ENCODE measurements at places on chromosomes 1 and 21. TPM values are rescaled to one million over a fixed set of nuclear protein-coding genes. Genes with fewer than 3 reads are reported as not detected.

The FTCD gene
- polyA plus RNA-seq: 4.0 TPM

GRCh38 chr1:21608798-21609197 lies 60.4 kb downstream of the RAP1GAP start:
- no peak for DNase-seq

DNA sequence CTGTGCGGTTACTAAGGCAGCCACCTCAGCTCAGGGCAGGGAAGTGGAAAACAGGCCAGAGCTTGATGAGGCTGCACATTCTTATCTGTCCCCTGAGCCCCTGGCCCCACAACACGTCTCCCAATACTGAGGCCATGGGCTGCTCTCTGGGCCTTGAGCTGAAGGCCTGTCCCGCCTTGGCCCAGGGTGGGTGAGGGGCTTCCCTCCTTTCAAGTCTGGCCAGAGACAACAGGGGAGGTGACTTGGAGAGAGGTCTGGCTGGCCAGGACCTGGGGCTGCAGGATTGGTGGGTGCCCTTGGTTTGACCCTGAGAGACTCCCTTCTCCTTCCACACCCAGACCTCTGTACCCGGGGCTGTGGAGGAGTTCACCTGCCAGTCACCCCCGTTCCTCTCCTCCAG lies 563.8 kb downstream of the PTPRU start:
- DNase-seq: no peak

GRCh38 chr1:220785166-220786056 lies 1.3 kb upstream of the MTARC1 start:
- no peak for DNase-seq

- DNase-seq: no peak
Measured at GRCh38 chr1:82778612-82779011, 977.9 kb downstream of the ADGRL2 start.

- DNase-seq: no peak
Measured at GRCh38 chr1:31758823-31759222, 5.3 kb downstream of the ADGRB2 start.

The CCDC17 gene
- 0.62 TPM for polyA plus RNA-seq

The ILDR2 gene
- 0.29 TPM for polyA plus RNA-seq
